ENCODE measurements at places on chromosomes 16 and 17. TPM values are rescaled to one million over a fixed set of nuclear protein-coding genes. Genes with fewer than 3 reads are reported as not detected.

GPR139 gene
- total RNA-seq = not detected

- no peak overlapping the region for H3K4me3 ChIP-seq
- no peaks in the 10 kb centered on the region for H3K27me3 ChIP-seq
- no peak overlapping the region for H3K27ac ChIP-seq
- no peaks in the 10 kb centered on the region for H3K4me1 ChIP-seq
Measured at GRCh38 chr16:12837756-12838155, 34.1 kb upstream of the CPPED1 start.

MT3 gene
- total RNA-seq = not detected

- H3K4me1 ChIP-seq = peaks cover 9% of the 10 kb centered on the region
- H3K4me3 ChIP-seq = no peak overlapping the region
- H3K27ac ChIP-seq = no peak overlapping the region
- no peak for DNase-seq
- H3K27me3 ChIP-seq = no peaks in the 10 kb centered on the region
Measured at GRCh38 chr16:86405319-86405718, 105.0 kb upstream of the FOXF1 start.

GRCh38 chr16:77823067-77823466 is 34.7 kb downstream of the VAT1L start:
- H3K27me3 ChIP-seq = no peaks in the 10 kb centered on the region
- no peaks in the 10 kb centered on the region for H3K36me3 ChIP-seq
- no peak overlapping the region for H3K27ac ChIP-seq
- H3K4me3 ChIP-seq = no peak overlapping the region
- no peak for DNase-seq
- no peaks in the 10 kb centered on the region for H3K4me1 ChIP-seq

Data from Caco-2 (cell line).